ENCODE measurements at places on chromosomes 6 and 20. TPM values are rescaled to one million over a fixed set of nuclear protein-coding genes. Genes with fewer than 3 reads are reported as not detected.

ZC2HC1B gene
- total RNA-seq = not detected

MGME1 gene
- total RNA-seq = 20.8 TPM

CENPB gene
- 89.1 TPM for total RNA-seq

LINC00237 gene
- not detected for total RNA-seq

REV3L gene
- total RNA-seq = 13.6 TPM

PCSK2 gene
- not detected for total RNA-seq

RAET1G gene
- 1.8 TPM for total RNA-seq

CFAP206 gene
- 0.17 TPM for total RNA-seq

DCBLD1 gene
- 48.2 TPM for total RNA-seq

DCDC2 gene
- not detected for total RNA-seq

DPPA5 gene
- total RNA-seq = not detected

ACTR5 gene
- 7.7 TPM for total RNA-seq

CNBD2 gene
- 1.0 TPM for total RNA-seq

OR12D3 gene
- total RNA-seq = not detected

MOG gene
- total RNA-seq = not detected

IP6K3 gene
- total RNA-seq = 7.9 TPM

PRSS16 gene
- total RNA-seq = not detected

CRISP2 gene
- total RNA-seq = not detected

TXLNB gene
- 0.15 TPM for total RNA-seq

PTK6 gene
- not detected for total RNA-seq

KCNB1 gene
- not detected for total RNA-seq

MBOAT1 gene
- 7.0 TPM for total RNA-seq

ZC3H12D gene
- total RNA-seq = under 0.01 TPM
